ENCODE measurements at places on chromosomes 12 and 14.
A peak's percentile ranks its signal among the peaks of the same experiment; 100 is the strongest.

- no peak for DNase-seq
These were observed 70.8 kb upstream of the TMCC3 start for GRCh38 chr12:94721173-94721572.

GRCh38 chr12:981176-981828 is 9.7 kb upstream of the ERC1 start:
- DNase-seq = no peak

DNA sequence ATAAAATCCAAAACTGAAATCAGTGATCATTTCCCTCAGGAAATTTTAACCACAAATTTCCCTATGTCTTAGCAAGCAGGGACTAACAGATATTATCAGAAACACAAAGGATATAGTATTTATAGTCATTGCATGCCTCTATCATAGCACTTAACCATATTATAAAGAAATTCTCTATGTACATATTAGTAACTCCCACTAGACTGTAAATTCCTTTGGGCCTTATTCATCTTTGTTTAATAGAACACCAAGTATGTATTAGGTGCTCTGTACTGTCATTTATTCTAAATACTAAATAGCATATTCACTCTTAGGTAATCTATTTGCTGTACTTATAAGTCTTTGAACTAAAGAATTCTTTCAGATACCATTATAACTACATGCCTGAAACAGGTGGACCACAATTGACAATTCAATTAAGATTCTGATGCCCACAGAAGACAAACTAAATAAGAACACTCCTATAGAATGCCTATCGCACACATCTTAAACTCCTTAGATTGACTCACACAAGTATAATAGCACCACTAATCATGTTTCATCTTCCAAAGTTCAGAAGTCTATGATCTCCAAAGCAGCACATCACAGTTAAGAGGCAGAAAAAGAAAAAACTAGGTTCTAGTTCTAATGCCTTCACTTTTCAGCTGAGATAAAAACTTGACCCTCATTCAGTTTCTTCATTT is 134.1 kb downstream of the FSCB start:
- no peak for DNase-seq

DNA sequence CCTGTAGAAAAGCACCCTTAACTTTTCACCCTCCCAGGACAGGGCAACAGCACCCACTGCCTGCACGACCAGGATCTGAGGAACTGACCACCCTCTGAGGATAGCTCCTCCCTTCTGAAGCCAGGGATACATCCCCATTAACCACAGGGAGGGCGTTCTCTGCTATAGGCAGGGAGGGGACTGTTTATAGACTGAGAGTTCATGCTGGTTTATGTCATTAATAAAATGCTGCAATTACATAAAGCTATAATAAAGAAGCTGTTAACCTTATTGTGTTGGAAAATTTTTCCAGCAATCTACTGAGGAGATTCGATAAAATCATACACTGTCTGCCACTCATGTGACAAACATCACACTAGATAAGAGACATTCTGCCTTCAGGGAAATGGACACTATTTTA is 232.4 kb upstream of the SFSWAP start:
- DNase-seq = no peak

DNA sequence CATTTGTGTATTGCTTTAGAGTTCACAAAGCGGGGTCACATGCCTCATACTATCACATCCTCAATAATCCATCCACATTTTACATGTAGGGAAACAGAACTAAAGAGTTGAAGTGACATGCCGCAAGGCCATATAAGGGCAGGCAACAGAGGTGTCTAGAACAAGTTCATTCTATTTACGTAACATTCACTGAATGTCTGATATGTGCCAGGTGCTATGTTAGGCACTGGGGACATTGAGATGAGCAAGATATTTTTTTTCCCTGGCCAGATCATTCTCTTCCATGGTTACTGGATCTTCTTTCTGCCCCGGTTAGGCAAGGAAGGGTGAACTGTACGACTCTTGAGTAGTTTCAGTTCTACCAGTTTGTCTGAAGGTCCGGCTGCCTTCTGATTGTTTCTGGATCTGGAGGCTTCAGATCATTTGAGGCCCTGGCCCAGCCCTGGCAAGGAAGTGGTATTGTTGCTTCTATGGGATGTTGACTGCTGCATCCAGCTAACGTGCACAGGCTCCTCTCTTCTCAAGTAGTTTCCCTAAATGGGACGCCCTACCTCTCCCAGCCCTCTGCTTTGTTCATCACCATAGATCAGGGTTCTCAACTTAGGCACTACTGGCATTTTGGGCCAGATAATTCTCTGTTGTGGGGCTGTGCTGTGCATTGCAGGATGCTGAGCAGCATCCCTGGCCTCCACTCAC is 12.1 kb downstream of the GPATCH2L start:
- no peak for DNase-seq

DNA sequence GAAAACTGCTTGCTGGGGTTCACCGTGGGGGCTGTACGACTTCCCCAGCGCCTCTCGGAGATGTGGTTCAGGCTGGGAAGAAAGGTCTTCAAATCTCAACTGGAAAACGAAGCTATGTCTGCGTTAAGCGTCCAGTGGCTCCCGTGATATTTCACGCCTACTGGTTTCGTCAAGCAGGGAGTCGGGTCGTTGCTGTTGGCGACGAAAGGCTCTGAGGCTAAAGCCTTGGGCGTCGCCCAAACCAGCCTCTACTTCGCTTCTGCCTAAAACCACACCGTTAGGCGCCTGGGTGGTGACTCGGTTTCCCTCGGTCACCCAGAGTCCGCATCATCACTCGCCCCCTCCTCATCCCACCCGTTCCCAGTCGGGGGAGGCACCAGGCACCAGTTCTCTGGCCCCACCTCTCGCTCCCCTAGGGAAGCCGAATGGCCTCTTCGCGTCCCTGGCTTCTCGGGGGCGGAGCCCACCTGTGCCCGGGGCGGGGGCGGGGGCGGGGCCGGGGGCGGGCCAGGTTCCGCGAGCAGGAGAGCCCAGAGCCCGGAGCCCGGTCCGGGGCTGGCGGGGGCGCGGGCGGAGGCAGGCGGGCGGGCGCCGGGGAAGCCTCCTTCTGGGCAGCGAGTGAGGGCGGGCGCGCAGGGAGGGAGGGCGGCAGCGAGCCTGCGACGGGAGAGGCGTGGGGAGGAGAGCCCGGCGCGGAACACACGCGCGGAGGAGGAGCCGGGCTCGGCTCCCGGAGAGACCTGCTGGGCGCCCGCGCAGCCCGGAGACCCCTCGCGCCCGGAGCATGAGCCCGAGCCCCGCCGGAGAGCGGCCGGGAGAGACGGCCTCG is at the start of gene B4GALNT3:
Gene B4GALNT3, plus strand, starts transcription at position 510 of the 829 bp plus-strand sequence. CDS start 438 bp downstream, outside the sequence.
- DNase-seq = peak; percentile 80

GRCh38 chr14:95472819-95473251 is 43.6 kb downstream of the SYNE3 start:
- DNase-seq = no peak

GRCh38 chr14:86050757-86051156 is 520.8 kb downstream of the FLRT2 start:
- DNase-seq = peak; percentile 97

- DNase-seq = no peak
These were observed 788.6 kb upstream of the NOVA1 start for GRCh38 chr14:27386391-27386790.

DNA sequence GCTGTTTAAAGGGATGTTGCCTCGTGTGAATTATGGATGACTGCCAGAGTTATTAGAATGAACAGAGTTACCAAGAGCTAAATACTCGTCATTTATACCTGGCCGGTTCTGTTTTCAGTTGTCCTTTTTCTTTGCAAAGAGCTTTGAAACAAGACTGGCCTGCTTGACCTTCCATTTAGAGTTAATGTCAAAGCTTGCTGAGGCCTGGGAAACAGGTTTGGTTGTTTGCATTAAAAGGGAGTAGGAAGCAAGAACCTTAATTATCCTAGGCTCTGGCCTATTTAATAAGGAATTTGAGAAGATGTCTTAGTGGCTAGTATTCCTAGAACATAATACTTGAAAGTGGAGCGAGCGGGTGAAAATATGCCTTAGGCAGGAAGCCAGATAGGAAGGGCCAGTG is 233.3 kb downstream of the CACNA1C start:
- no peak for DNase-seq

- DNase-seq = peak; percentile 44
These were observed 98.8 kb upstream of the FRMD6 start for GRCh38 chr14:51552768-51553404.

GRCh38 chr14:96408608-96409007 is 16.7 kb downstream of the AK7 start:
- DNase-seq = no peak
